NCI-H524 (cell line): ENCODE measurements at places on chromosomes 12 and 14.

DNA sequence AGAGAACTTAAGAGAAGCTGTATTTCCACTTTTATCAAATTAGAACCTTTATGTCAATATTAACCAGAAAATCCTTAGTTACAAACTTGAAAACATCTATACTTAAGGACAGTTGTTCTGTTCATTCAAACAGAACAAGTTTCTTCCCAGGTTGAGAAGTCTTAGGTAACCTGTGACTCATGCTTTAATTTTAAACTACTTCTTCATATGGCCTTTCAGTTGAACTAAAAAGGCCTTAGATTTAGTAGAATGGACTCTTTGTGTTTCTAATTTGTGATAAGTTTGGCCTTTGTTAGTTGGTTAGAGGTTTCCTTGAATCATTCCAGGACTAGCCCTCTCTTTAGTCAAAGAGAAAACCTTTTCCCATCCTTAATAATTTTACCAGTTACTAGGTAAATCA lies 274.2 kb downstream of the FUT8 start:
- no peak for DNase-seq

DNA sequence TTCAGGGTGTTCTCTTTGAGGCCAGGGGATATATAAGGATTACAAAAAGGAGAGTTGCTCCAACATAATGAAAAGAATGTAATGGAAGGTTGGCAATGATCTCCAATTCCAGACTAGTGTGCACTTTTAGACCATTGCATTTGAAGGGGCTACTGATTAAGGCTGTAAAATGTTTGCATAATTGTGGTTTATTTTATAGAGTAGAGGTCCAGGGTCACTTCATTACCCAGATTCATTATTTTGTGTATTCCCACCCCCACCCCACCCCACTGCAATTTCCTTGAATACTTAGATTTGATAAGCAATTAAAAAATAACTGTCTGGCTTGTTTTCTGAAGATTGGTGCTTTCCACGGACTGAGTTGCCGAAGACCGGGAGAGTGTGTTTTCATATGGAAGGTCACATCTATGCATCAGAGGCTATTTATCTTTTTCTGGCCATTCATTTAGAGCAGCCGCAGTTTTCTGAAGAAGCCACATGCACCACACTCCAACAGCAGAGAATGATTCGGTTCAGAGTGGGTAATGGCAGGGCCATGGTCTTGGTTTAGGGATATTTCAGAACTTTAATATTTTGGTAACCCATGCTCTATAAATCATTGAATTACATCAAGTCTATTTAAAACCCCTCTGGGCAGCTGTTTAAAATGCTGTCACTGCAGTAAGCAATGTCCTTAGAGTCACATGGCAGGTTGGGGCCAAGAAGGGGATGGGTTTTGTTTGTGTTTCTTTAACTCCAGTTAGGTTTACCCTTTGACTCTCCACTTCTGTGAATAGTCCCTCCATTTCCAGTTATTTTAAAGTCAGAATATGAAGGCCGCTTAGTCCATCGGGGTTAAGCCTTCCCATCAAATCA lies 94.6 kb downstream of the TMEM30B start:
- DNase-seq, result no peak

DNA sequence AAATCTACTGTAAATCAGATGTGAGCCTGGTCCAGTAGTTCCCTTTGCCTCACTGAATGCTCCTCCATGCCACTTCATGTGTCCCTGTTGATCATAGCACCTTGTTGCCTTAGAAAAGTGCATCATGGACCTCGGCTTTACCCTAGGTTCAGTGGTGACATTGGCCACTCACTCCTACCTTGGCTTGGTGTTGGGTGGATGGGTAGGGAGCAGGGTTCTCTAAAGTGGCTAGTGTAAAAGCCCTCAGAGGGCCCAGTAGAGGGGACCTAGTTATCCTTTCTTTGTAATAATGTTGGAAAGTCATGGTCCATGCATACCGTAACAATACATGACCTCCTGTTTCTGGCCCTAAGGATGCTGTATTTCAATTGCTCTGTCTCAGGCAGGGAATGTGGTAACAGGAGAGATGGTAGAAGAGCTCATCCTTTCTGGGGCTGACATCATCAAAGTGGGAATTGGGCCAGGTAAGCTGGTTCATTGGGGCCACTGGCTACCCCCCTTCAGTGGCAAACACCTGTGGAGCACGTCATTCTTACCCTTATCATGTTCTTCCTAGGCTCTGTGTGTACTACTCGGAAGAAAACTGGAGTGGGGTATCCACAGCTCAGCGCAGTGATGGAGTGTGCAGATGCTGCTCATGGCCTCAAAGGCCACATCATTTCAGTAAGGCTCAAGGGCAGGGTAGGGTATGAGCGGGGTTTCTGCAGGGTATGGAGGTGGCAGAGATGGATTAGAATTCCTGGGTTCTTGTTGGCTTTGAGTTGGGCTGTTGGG lies 4.1 kb downstream of the GMPR2 start:
- DNase-seq, result no peak

DNA sequence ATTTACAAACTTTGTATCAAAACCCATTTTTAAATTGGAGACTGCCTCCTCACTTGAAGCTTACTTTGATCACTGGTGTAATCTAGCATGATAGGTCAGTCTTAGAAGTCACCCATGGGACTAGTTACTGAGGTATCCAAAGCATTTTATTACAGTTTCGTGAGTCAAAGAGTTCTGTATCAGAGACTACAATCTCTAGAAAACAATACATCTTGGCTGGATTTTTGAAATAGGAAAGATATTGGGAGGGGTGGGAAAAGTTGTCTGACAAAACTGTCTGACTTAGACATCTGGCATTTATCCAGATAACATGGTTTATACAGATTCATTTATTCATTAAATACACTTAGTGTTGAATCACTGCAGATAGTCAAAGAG lies 173.5 kb upstream of the PDZRN4 start:
- no peak for DNase-seq

DNA sequence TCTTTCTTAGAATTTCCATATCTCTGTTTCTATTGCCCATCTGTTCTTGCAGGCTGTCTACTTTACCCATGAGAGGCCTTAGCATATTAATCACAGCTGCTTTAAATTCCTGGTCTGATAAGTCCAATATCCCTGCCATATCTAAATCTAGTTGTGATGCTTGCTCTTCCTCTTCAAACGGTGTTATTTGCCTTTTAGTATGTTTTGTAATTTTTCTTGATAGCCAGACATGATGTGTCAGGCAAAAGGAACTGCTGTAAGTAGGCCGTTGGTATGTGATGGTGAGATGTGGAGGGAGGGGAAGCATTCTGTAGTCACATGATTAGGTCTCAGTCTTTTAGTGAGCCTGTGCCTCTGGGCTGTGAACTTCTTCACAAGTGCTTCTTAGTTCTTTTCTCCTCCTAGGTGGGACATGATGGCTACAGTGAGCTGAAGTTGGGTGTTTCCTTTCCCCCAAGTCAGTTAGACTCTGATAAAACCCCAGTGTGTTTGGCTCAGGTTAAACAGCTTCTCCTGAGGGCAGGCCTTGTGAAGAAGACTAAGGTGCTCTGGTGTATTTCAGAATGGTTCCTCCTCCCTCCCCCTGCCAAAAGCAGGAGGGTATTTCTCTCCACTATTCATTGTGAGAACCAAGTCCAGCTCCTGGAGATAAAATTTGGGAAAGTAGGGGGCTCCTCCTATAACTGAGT lies 195.9 kb upstream of the PARP11 start:
- DNase-seq, result no peak

GRCh38 chr12:41248391-41248790 lies 60.3 kb downstream of the PDZRN4 start:
- no peak for DNase-seq

DNA sequence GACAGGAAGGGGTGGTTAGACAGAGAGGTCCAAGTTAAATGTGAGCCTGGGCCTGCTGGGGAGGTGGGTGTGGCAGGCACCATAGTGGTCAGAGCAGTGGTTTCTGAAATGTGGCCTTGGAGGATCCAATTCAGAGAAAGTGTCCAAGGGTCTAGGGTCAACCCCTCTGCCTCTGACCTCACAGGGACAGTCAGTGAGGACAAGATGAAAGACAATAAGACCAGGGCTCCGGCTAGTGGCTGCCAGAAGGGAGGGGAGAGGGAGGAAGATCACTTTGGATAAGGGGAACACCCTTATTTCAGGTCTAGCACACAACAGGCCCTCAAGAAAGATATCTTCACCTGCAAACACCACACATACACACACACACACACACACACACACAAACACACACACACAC lies 335.1 kb downstream of the MED13L start:
- DNase-seq, result no peak

GRCh38 chr12:41795910-41796309 lies 348.8 kb downstream of the GXYLT1 start:
- no peak for DNase-seq

DNA sequence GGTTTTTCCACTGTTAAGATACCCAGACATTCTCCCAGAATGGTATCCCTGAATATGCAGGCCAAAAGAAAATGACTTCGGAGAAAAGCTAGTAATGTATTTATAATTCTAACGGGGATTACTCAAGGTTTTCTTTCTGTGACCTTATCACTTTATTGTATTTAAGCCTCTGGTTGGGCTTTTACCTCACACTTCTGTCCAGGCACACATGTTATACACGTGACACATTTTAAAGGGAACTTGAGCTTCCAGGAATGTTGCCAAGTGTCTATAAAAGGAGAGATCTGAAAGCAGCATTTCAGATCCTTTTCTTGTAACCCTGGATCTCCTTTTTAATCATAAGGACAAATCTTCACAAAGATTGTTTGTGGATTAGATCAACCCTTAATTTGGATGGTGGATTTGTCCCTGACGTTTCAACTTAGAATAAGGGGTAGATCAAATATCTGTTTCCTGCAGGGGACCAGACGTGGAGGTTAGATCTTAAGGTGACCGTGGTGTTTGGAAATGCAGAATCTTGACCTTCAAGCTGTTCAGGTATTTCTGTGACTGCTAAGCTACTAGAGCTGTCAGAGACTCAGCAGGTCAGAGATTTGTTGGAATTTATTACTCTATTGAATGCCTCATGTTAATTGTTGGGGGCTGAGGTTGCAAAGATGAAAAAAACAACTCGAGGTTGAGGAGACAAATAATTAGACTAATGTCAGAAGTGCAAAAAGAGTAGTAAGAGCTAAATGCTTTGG lies 1.5 kb downstream of the CIPC start:
- DNase-seq, result no peak

DNA sequence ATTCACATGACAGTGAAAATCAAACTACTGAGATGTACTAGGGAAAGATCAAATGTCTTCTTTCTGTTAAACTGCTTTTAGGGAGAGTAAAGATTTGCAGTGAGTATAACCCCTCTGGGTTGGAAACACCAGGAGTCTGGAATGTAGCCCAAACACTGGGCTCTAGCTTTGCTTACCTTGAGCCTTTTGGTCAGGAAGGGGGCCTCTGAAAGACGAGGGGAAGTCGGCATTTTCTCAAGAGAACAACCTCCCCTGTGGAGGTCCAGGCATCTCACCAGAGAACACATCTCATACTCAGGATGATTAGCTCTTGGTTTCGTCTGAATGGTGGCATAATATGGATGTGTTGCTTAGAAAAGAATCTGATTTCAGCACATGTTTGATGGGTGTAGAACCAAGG lies 169.0 kb downstream of the ZFP36L1 start:
- DNase-seq, result no peak

GRCh38 chr12:93215290-93215678 lies 162.4 kb upstream of the NUDT4 start:
- no peak for DNase-seq

GRCh38 chr12:116264525-116265070 lies 12.9 kb downstream of the MED13L start:
- DNase-seq, result no peak

- peak; percentile 44 for DNase-seq
These were observed 137.6 kb downstream of the TSPAN9 start for GRCh38 chr12:3214526-3215365.

- peak; percentile 88 for DNase-seq
These were observed 36.3 kb downstream of the STON2 start for GRCh38 chr14:81363746-81364378.

DNA sequence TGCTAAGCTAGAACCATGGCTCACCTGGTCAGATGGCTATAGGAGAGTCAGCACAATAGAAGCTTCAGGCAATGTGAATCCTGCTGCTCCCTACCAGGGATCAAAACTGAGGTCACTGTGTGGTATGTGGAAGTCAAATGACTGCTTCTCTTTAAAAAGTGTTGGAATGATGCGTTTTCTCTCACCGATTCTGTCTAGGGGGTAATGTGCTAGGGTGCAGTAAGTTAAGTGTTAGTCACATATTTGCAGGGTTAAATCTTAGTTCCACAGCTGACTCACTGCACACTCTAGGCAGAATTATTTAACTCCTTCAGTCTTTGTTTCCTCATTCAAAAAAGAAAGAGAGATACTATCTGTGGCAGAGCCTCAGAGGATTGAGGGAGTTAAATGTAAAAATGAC lies 696.6 kb downstream of the DIO2 start:
- DNase-seq, result no peak

DNA sequence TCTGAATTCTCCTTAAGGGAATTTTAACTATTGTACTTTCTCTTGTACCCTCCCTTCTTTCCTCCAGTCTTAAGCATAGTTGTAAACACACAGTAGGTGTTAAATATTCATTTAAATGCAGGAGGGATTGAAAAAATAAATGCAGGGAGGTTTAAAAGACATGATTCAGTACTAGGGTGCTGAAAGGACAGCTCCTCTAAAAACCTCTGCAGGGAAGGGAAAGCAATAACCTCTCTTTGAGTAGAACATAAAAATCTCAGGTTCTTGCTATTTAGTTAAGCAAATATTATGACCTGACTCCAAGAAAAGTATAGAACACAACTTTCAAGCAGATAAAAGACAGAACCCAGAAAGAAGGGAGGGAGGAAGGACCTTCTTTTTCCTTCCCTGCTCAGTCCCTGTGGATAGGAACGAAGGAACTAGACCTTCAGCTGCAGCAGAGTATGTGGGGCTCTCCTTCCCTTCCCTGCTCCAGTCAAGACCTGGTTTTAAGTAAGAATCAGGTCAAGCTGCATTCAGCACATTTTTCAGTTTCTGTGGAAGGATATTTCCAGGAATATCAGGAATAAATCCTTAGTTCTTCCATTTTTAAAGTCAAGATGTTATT lies 4.7 kb downstream of the MAP3K9 start:
- no peak for DNase-seq

DNA sequence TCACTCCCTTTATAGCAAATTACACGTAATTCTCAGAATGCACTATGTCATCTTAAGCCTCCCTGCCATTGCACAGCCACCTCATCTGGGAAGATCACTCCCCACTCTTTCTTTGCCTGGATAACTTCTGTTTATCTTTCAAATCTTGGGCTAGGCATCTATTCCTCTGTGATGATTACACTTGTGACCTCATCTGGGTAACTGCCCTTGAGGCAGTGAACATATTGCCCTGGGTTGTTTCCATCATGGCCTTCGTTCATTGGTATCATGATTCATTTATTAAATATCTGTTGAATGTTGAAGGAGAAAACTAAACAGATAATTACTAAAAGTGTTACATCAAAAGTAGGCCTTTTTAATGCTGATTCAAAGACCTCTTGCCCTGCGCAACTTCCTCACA lies 26.2 kb upstream of the PDE3A start:
- DNase-seq, result no peak

- no peak for DNase-seq
These were observed 174.1 kb downstream of the SLC6A15 start for GRCh38 chr12:84738481-84738972.

- no peak for DNase-seq
These were observed 12.1 kb upstream of the DIO3 start for GRCh38 chr14:101549154-101549553.
